GM12864 (cell line): ENCODE measurements at places on chromosomes 4 and X.

DNA sequence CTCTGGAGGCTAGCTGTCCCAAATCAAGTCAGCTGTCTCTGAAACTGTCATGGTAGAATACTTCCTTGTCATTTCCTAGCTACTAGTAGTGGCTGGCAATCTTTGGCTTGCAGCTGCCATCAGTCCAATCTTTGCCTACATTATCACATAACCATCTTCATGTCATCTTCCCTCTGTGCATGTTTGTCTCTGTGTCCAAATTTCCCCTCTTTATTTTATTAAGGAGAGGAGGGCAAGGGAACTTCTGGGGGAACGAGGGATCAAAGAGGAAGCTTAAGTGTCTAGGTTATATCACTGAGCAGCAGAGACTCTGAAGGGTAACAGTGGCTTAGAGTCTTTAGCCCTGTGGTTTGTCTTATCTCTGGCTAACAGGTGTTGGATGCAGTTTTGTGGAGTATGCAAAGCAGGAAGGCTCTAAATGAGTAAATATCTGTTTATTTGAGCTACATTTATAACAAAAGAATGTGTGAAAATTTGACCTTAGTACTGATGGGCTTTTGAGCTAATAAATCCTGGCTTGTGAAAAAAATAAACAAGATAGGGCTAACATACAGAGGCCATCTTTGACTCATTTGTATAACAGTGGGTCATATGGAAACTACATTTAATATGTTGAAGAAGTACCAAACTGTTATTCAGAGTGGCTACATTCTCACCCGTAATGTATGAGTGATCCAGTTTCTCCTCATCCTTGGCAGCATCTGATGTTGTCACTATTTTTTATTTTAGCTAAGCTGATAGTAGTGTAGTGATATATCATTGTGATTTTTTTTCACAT is 49.4 kb upstream of the ENOX2 start:
- DNase-seq = peak; percentile 41

GRCh38 chrX:72280321-72280845 is 3.3 kb upstream of the RPS4X start:
- DNase-seq = no peak

DNA sequence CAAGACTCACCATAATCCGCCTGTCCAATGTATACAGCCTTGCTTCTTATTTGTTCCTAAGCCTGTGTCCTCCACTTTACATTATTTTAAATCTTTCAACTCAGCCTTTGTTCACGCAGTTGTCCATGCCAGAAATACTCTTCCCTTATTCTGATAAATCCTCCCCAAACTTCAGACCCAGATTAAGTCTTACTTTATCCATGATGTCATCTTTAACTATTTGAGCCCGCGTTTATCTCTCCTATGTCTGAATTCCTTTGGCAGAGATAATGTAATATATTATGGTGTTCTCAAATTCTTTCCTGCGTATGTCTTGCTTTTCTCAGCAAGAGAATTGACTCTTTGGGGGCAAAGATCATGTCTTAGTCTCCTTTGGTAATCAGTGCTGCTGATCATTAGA is 129.6 kb downstream of the LUZP4 start:
- DNase-seq = no peak

DNA sequence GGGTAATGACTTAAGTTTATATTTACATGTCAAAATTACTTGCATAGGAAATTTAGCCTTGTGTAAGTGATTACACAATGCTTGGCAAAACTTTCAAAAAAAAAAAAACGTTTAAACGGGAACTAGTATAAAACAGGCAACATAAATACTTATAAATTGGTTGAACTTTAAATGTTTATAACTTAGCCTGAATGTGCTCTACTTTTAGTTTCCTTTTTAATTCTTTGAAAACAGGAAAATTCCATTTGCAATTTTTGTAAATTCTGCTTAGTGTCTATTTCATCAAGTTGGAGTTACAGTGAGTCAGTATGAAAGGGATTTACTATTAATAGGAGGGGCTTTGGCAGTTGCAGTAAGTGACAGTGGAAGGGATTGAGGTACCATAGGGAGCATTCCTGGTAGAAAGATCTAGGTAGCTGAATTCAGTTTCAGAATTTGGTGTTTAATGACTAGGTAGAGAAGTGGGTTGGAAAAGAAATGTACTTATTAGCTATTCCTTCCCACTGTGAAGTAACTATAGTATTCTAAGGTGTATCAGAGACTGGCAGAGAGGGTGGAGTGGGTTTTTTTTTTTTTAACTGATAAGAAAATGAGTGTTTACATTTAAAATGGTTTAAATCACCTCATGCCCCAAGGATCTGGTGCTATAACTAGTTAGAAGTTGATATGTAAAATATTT is 2.8 kb downstream of the STAG2 start:
- DNase-seq = no peak

DNA sequence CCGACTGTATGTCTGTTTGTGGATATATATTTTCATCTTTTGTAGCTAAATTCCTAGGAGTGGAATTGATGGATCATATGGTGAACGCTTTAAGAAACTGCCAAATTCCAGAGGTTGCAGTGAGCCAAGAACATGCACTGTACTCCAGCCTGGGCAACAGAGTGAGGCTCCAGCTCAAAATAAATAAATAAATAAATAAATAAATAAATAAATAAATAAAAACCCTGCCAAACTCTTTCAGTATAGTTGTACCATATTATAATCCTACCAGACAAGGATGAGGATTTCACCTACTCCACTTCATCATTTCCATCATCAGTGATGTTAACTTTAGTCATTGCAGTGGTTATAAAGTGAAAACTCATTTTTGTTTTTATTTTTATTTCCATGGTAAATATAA is 325.1 kb upstream of the ANXA10 start:
- DNase-seq = no peak

DNA sequence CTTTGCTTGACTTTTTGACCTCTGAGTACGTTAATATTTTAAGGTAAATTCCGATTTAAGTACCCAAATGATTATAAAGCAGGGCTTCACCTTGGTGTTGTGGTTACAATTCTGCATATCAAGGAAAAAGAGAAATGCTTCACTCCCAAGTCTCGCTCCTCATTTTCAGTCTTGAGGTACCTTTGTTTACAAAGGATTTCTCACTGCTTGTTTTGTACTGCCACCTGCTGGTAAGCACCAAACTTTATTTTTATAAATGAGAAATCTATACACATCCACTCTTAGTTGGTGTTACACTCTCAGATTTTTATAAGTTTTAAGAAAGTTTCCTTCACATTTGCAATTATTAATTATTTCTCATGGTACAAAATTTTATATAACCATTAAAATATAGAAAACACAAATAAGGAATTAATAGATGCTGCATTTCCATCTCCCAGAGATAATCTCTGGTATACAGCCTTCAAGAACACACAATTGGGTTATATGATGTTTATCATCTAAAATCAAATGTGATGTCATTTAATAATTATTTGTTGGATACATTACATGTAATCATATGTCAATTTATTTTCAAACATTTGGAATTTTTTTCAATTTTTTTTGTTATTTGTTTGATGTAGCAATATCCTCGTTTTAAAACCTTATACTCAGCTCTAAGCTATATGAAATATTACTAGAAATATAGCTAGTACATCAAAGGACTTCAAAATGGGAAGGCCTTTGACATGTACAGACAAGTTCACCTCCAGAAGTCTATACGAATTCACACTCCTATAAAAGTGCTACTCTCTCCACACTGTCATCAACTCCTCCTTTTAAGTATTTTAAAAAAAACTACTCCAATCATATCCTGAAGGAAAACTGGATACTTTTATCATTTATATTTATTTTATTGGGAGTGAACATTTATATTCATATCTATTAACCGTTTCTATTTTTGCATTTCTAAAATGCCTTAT is 179.9 kb downstream of the KCNIP4 start:
- peak; percentile 3 for DNase-seq

- no peak for DNase-seq
These were observed 101.9 kb downstream of the SLIT2 start for GRCh38 chr4:20353646-20354045.
